ENCODE measurements at places on chromosomes 12 and 14. TPM values are rescaled to one million over a fixed set of nuclear protein-coding genes. Genes with fewer than 3 reads are reported as not detected.
A peak's percentile ranks its signal among the peaks of the same experiment; 100 is the strongest.

RPS29 gene
- 973 TPM for total RNA-seq

GDF3 gene
- total RNA-seq = not detected

EID3 gene
- total RNA-seq = 3.2 TPM

PCED1B gene
- total RNA-seq = 8.5 TPM

FSCB gene
- total RNA-seq = not detected

FOXN4 gene
- total RNA-seq = not detected

- H3K4me1 ChIP-seq = no peaks in the 10 kb centered on the region
- no peak overlapping the region for H3K27ac ChIP-seq
- no peak overlapping the region for H3K4me3 ChIP-seq
These were observed 83.4 kb downstream of the GAS2L3 start for GRCh38 chr12:100656856-100657255.

DNA sequence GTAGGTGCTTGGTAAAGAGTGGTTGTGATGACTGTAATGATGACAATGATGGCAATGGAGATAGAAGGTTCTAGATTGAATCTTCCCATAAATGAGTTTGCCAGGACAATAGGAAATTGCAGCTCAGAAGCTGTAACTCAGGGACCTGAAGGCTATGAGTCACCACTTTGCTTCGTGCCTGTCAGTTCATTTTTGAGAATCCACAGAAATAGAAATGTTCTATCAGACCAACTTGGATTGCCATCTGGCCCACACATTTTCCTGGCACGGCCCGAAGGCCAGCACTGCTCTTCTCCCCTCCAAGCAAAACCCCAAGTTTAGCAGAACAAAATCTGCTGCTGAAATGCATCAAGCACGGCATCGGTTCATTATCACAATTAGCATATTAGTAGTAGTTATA lies 1127.0 kb downstream of the BCL11B start:
- H3K27ac ChIP-seq = no peak overlapping the region
- no peaks in the 10 kb centered on the region for H3K36me3 ChIP-seq
- H3K4me1 ChIP-seq = no peaks in the 10 kb centered on the region
- no peaks in the 10 kb centered on the region for H3K27me3 ChIP-seq
- DNase-seq = no peak

GRCh38 chr14:100911665-100912316 lies 8.3 kb upstream of the RTL1 start:
- no peak for DNase-seq
- H3K27me3 ChIP-seq = no peaks in the 10 kb centered on the region
- no peak overlapping the region for H3K27ac ChIP-seq
- no peaks in the 10 kb centered on the region for H3K4me1 ChIP-seq

DNA sequence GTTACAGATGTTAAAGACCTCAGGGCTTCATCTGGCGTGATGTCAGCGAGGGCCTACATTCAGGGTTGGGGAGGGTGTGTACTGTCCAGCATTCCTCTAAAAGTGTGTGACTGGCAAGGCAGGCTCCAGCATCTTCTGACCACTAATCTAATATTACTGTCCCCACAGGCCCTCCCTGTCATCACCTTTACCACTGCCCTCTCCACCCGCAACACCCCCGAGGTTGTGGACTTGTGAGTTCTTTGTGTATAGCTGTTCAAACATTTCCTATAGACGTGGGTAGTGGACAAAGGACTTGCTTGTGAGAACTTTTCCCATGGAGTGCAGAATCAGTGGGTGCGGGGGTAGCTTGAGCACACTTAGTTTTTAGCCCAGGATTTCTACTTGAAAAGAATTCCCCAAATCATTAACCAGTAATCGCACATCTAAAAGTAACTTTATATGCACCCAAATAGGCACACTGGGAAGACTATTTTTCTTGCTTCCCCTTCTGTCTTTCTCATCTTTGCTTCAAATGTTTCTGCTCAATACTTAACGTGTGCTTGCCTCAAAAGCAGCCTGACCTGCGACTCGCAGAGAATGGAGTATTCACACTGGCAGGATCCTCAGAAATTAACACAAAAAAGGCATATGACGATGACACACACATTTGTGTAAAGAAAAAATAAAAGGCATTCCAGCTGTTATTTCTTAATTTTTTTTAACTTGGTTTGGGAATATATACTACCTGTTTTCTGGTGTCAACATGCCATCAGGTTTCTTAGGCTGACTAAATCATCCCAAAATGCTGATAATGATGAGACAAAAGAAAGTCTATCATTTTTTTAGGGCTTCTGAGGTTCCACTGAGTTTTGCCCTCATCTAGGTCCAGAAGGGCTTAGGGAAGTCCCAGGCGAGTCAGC lies 158.4 kb upstream of the HIF1A start:
- H3K4me3 ChIP-seq = no peak overlapping the region
- H3K27me3 ChIP-seq = no peaks in the 10 kb centered on the region
- no peak for DNase-seq
- peaks cover 24% of the 10 kb centered on the region for H3K36me3 ChIP-seq
- H3K4me1 ChIP-seq = peaks cover 53% of the 10 kb centered on the region

- DNase-seq = no peak
- no peak overlapping the region for H3K4me3 ChIP-seq
- peak overlapping the region; percentile 38 for H3K27ac ChIP-seq
- H3K4me1 ChIP-seq = peaks cover 8% of the 10 kb centered on the region
- no peaks in the 10 kb centered on the region for H3K27me3 ChIP-seq
These were observed 20.3 kb downstream of the PRICKLE1 start for GRCh38 chr12:42568952-42569915.

DNA sequence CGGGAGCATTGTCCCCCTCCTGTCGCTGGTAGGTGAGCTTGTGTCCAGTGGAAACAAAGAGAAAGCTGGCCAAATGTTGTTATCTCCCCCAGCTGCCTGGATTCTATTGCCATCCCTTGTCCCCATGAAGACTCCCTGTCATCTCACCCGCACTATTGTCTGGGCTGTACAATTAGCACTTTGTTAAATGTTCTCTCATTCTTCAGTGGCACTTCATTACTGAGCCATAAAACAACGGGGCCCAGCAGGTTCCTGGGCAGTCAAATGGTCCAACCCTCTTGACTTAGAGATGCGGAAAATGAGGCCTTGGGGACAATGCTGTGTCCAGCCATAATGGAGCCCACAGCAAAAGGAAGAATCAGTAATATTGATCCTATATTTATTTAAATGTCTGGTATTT lies 13.2 kb upstream of the COL2A1 start:
- no peaks in the 10 kb centered on the region for H3K4me1 ChIP-seq
- H3K27ac ChIP-seq = no peak overlapping the region
- no peaks in the 10 kb centered on the region for H3K36me3 ChIP-seq

DNA sequence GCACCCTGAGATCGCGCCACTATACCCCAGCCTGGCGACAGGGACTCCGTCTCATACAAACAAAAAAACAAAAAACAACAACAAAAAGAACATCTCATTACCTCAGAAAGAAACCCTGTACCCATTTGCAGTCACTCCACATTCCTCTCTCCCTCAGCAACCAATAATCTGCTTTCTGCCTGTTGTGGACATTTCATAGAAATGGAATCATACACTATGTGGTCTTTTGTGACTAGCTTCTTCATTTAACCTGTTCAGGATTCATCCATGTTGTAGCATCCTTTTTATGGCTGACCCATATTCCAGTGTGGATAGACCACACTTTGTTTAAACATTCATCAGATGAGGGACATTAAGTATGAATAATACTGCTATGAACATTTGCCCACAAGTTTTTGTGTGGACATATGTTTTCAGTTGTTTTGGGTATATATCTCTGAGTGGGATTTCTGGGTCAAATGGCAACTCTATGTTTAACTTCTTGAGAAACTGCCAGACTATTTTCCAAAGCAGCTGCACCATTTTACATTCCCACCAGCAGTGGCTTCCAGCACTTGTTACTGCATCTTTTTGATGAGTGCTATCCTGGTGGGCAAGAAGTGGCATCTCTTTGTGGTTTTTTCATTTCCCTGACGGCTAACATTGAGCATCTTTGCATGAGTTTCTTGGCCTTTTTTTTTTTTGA lies 5.9 kb upstream of the RCOR1 start:
- H3K27ac ChIP-seq = no peak overlapping the region
- no peak for DNase-seq
- no peaks in the 10 kb centered on the region for H3K27me3 ChIP-seq
- peaks cover 11% of the 10 kb centered on the region for H3K4me1 ChIP-seq
- H3K4me3 ChIP-seq = no peak overlapping the region

- H3K27me3 ChIP-seq = no peaks in the 10 kb centered on the region
- peaks cover 59% of the 10 kb centered on the region for H3K4me1 ChIP-seq
- peak overlapping the region; percentile 91 for H3K4me3 ChIP-seq
- peaks cover 57% of the 10 kb centered on the region for H3K36me3 ChIP-seq
These were observed 2.8 kb downstream of the SLC38A2 start for GRCh38 chr12:46369474-46370379.

- no peaks in the 10 kb centered on the region for H3K36me3 ChIP-seq
- peaks cover 40% of the 10 kb centered on the region for H3K4me1 ChIP-seq
- H3K4me3 ChIP-seq = no peak overlapping the region
- no peaks in the 10 kb centered on the region for H3K27me3 ChIP-seq
- H3K27ac ChIP-seq = no peak overlapping the region
These were observed 105.1 kb downstream of the ARF6 start for GRCh38 chr14:49997991-49998390.

Data from upper lobe of left lung (tissue), 6 donors.